ENCODE measurements at places on chromosomes 13 and 19.

DNA sequence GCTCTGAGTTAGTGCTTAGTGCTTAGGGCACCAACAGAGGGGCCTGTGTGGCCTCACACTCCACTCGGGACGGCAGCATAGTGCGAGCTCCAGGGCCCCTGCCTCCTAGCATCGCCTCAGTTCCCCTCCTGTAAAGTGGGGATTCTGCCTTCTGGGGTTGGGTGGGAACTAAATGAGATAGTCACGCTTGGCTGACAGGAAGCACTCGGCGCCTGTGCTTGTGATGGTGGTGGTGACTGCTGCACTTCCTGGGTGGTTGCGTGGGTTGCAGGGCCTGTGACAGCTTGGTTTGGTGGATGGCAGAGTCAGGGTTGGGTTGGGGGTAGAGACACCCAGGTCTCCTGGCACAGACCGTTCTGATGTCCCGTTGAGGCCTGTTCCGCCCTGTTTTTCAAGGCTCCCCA is 7.7 kb downstream of the PLEKHF1 start:
- no peak overlapping the region for H3K27ac ChIP-seq
- DNase-seq: no peak
- no peaks in the 10 kb centered on the region for H3K36me3 ChIP-seq
- H3K4me1 ChIP-seq: peaks cover 25% of the 10 kb centered on the region
- no peak overlapping the region for H3K4me3 ChIP-seq

DNA sequence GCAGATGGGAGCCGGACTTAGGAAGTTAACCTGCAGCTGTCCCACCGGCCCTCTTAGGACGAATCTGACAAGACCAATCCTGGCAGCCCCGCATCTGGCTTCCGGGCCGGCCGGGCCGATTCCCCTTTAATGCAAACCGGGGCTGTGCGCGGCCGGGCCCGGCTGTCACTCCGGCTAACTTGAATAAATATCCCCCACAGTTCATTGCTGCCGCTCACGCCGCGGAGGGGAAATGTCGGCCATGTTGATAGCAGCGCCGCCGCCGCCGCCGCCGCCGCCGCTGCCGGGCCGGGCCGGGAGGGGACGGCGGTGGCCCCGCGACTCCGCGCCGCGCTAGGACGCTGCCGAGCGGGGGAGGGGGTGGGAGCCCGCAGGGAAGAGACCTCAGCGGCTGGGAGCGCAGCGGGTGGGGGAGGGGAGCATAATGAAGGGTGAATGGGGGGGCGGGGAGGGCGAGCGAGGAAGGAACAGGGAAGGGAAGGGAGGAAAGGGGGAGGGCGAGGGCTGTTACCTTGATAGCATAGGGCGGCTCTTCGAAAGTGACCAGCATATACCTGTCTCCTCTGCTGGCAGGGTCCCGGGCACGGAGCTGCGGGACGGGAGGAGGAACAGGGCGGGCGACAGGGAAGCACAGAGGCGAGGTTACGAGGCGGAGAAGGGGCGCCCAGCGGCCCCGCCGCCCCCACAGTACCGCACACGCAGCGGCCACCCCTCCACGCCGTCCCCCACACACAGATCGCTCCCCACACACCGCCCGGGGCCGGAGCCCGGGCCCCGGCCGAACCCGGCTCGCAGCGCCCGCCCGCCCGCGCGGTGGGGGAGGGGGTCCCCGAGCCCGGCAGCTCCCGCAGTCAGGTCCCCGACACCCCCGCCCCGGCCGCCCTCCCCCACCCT is 1.1 kb downstream of the INTS6 start:
- no peak for DNase-seq
- peaks cover 4% of the 10 kb centered on the region for H3K4me1 ChIP-seq
- H3K27me3 ChIP-seq: no peaks in the 10 kb centered on the region
- peak overlapping the region; percentile 73 for H3K4me3 ChIP-seq
- peaks cover 36% of the 10 kb centered on the region for H3K36me3 ChIP-seq
- H3K27ac ChIP-seq: peak overlapping the region; percentile 78

DNA sequence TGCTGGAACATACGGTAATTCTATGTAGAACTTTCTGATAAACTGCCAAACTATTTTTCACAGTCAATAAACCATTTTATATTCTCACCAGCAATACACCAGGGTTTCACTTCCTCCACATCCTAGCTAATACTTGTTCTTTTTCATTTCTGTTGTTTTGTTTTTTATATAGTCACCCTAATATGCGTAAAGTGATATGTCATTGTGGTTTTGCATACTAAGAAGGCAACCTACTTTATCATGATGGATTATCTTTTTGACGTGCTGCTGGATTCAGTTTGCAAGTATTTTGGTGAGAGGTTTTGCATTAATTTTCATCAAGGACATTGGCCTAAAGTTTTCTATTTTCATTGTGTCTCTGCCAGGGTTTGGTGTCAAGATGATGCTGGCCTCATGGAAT is 1384.1 kb downstream of the UQCRFS1 start:
- DNase-seq: no peak
- H3K36me3 ChIP-seq: no peaks in the 10 kb centered on the region
- no peaks in the 10 kb centered on the region for H3K27me3 ChIP-seq
- no peak overlapping the region for H3K27ac ChIP-seq
- no peak overlapping the region for H3K4me3 ChIP-seq

- H3K4me3 ChIP-seq: no peak overlapping the region
- H3K36me3 ChIP-seq: no peaks in the 10 kb centered on the region
- no peaks in the 10 kb centered on the region for H3K27me3 ChIP-seq
- no peak overlapping the region for H3K27ac ChIP-seq
- H3K4me1 ChIP-seq: no peaks in the 10 kb centered on the region
Measured at GRCh38 chr19:28170066-28170465, 1042.9 kb downstream of the UQCRFS1 start.

- DNase-seq: no peak
- H3K4me1 ChIP-seq: no peaks in the 10 kb centered on the region
- no peaks in the 10 kb centered on the region for H3K36me3 ChIP-seq
Measured at GRCh38 chr13:31765138-31765785, 25.9 kb downstream of the RXFP2 start.

GRCh38 chr19:6720369-6721137 is at the start of gene C3:
TSS of gene C3 (minus strand) at chr19:6720650. CDS start at chr19:6720589, 61 bp downstream.
- H3K27me3 ChIP-seq: no peaks in the 10 kb centered on the region
- no peak within 1 kb of the TSS for H3K4me3 ChIP-seq
- no peaks in the 10 kb centered on the region for H3K4me1 ChIP-seq
- DNase-seq: no peak

GRCh38 chr13:110274687-110275086 is 32.3 kb downstream of the COL4A1 start:
- no peak for DNase-seq
- no peaks in the 10 kb centered on the region for H3K27me3 ChIP-seq
- no peak overlapping the region for H3K27ac ChIP-seq
- no peaks in the 10 kb centered on the region for H3K36me3 ChIP-seq
- no peaks in the 10 kb centered on the region for H3K4me1 ChIP-seq

DNA sequence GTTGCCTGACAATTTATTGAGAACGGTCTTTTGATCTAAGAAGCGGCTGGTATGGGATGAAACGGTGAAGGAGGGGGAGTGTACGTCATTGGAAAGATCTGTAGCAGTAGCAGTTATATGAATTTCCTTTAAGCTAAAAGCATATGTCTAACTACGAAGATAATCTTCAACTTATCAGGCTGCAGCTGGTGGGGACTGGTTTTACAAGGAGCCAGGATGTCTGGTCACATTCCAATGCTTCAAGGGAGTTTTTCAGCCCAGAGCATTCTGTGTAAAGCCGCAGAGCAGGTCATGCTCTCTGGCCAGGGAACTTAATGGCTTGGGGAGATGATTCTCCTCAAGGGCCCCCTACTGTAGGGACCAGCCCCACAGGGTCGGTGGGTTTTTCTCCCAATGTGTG is 29.2 kb downstream of the CLEC4M start:
- H3K4me3 ChIP-seq: no peak overlapping the region
- no peak for DNase-seq
- H3K36me3 ChIP-seq: no peaks in the 10 kb centered on the region

DNA sequence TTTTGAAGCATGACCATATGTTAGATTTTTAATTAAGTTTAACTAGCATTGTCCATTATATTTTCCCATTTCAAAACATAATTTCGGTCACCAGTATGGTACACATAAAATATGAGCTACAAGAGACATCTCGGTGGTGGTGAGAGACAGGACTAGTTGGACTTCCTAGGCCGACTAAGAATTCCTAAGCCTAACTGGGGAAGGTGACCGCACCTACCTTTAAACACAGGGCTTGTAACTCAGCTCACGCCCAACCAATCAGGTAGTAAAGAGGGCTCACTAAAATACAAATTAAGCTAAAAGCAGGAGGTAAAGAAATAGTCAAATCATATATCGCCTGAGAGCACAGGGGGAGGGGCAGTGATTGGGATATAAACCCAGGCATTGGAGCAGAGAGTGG is 22.9 kb downstream of the DNAJC15 start:
- no peak overlapping the region for H3K27ac ChIP-seq
- no peak for DNase-seq
- H3K36me3 ChIP-seq: no peaks in the 10 kb centered on the region

DNA sequence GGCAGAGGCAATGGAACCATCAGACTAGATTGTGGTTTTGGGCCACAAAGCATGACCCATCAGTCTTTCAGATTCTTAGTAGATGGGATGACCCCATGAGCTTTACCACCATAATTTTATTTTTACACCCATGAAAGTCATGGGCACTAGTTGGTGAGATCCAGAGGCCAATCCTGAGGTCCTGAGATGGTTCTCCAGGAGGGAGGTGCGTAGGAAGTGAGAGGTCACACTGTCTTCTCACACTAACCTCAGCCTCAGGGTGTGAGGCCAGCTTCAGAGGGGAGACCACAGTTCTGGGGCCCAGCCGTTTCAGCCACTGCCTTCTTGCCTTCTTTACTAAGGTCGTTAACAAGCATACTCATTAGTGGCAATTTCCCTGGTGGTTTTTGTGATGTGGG is 106.4 kb downstream of the AKAP11 start:
- no peak overlapping the region for H3K27ac ChIP-seq
- no peaks in the 10 kb centered on the region for H3K27me3 ChIP-seq
- no peak for DNase-seq
- no peaks in the 10 kb centered on the region for H3K36me3 ChIP-seq

DNA sequence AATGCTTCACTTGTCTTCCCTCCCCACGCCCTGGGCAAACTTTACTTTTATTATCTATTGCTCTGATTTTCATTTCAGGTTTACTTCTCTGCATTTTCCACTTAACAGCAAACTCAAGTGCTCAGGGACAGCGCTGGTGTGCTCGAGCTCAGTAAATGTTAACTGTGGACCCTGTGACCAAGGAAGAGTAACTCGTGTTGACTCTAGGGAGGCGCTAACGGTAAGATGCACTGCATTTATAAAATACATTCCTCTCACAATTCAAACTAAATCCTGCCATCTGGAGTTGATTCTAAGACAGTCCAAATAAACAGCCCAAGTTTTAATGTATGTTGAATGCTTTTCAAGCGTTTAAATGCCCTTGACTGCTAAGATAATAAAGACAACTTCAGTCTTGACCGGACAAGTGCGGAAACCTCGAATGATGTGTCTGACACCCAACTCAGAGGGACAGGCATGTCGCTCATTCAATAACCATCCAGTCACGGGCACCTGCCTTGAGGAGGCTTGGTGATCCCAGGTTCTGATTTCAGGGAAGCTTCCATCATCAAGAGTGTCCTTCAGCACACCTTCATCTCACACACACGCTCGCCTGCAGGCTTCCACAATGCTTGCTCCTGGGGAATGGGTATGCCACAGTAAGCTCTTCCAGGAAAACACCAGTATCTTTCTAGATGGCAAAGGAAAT is 93.2 kb downstream of the STK24 start:
- no peaks in the 10 kb centered on the region for H3K27me3 ChIP-seq
- H3K36me3 ChIP-seq: no peaks in the 10 kb centered on the region
- no peak overlapping the region for H3K4me3 ChIP-seq
- no peak overlapping the region for H3K27ac ChIP-seq

DNA sequence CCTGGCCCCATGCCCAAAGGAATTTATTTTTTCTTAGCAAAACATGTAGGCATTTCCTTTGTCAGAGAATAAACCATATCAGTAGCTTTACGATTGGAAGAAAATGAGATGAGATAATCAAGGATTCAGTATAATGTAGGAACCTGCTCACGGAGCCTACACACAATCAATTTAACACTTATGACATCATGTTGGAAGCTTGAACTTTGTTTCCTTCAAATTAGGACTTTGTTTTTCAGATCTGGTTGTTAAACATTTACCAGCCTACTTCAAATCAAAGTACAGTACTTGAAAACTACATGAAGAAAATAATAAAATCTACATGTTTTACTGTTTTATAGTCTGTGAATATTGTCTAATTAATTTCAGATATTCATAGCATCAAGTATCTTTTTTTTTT is 639.0 kb upstream of the ATXN8OS start:
- H3K4me1 ChIP-seq: no peaks in the 10 kb centered on the region
- no peak for DNase-seq
- no peaks in the 10 kb centered on the region for H3K36me3 ChIP-seq
- H3K27me3 ChIP-seq: no peaks in the 10 kb centered on the region
- no peak overlapping the region for H3K27ac ChIP-seq

GRCh38 chr13:31286930-31287329 is 87.2 kb downstream of the B3GLCT start:
- no peaks in the 10 kb centered on the region for H3K27me3 ChIP-seq
- no peak overlapping the region for H3K4me3 ChIP-seq
- H3K36me3 ChIP-seq: no peaks in the 10 kb centered on the region
- no peaks in the 10 kb centered on the region for H3K4me1 ChIP-seq
- no peak overlapping the region for H3K27ac ChIP-seq
- no peak for DNase-seq

GRCh38 chr19:752652-753517 is 2.0 kb downstream of the MISP start:
- H3K27me3 ChIP-seq: no peaks in the 10 kb centered on the region
- DNase-seq: no peak
- H3K36me3 ChIP-seq: no peaks in the 10 kb centered on the region
- H3K4me1 ChIP-seq: peaks cover 15% of the 10 kb centered on the region

GRCh38 chr13:34672631-34673030 is 269.4 kb upstream of the NBEA start:
- no peaks in the 10 kb centered on the region for H3K27me3 ChIP-seq
- no peak overlapping the region for H3K4me3 ChIP-seq

DNA sequence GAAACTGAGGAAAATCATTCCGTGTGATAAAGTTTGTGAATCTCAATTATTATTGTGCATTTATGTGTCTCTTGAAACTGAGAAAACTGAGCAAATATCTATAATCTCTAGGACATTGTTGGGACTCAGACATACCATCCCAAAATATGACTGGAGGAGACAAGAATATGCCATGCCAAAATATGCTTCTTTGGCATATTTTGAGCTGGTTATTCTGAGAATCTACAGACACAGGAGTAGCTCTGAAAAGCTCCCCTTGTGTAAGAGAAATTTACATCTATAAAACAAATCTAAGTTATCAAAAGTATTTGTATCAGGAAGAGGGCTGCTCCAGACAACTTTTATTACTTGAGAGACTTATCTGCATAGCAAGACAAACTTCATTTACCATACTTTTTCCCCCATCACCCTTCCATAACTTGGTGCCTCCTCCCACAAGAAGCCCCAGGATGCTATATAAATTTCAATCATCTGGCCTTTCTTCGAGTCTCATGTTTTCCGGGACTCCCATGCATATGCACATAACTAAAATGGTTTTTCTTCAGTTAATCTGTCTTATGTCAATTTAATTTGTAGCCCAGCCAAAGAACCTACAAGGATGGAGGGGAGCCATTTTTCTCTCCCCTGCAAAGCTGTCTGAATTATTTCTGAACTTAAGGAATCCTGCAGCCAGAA is 28.6 kb upstream of the NDFIP2 start:
- no peaks in the 10 kb centered on the region for H3K4me1 ChIP-seq
- no peak overlapping the region for H3K4me3 ChIP-seq
- no peak overlapping the region for H3K27ac ChIP-seq
- no peaks in the 10 kb centered on the region for H3K27me3 ChIP-seq
